AG09309 (cell line): ENCODE measurements at places on chromosomes 7 and 10.
A peak's percentile ranks its signal among the peaks of the same experiment; 100 is the strongest.

GRCh38 chr10:14477408-14477710 is 146.6 kb upstream of the FRMD4A start:
- no peak for DNase-seq

- DNase-seq, result no peak
Observed at GRCh38 chr7:85000735-85001350, 186.0 kb downstream of the SEMA3D start.

- DNase-seq, result no peak
Observed at GRCh38 chr7:33044401-33044718, 18.2 kb downstream of the NT5C3A start.

- no peak for DNase-seq
Observed at GRCh38 chr10:12042409-12042796, 206 bp downstream of the UPF2 start.

- DNase-seq, result no peak
Observed at GRCh38 chr7:155706376-155706775, 61.9 kb downstream of the RBM33 start.

DNA sequence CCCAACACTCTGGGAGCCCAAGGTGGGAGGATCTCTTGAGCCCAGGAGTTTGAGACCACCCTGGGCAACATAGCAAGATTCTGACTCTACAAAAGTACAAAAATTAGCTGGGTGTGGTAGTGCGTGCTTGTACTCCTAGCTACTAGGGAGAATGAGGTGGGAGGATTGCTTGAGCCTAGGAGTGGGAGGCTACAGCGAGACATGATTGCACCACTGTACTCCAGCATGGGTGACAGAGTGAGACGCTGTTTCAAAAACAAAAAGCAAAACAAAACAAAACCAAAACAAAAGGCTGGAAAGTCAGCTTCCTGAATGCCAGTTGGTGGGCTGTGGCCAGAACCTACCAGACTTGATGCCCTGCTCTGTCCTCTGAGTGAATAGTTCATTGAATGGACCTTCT is 242.8 kb downstream of the PHTF2 start:
- no peak for DNase-seq

DNA sequence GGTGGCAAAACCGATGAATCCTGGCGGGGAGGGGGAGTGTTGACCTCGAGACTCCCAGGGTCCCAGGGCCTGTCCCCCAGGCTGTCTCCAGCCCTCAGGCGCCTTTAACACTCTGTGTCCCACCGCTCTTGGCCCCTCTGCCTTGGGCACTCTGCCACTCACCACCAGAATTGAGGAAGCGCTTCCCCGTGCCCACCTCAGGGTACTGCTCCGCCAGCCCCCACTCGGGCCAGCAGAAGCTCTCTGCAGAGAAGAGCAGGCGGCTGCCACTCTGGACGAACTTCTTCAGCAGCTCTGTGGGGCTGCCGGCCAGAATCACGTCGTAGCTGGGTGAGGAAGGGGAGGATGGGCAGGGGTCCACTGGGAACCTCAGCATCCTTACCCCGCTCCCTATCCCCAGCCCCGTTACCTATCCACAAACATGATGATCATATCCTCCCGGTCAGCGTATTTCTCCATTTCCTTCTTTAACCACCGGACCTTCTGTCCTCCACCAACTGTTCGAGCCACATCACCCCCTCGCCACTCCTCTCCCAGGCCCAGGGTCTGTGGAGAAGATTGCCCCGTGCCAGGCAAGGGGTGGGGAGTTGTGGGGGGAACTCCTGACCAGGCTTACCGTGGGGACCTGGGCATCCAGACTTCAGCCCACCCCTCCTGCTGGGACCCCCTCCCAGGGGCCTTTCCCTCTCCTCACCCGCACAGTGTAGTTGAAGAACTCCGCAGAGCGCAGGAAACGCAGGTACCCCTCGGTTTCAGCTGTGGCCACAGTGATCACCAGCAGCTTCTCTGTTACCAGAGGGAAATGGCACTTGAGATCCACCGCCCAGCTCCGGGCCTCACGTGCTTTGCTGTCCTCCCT is 1.2 kb downstream of the PLOD3 start:
- DNase-seq, result no peak

DNA sequence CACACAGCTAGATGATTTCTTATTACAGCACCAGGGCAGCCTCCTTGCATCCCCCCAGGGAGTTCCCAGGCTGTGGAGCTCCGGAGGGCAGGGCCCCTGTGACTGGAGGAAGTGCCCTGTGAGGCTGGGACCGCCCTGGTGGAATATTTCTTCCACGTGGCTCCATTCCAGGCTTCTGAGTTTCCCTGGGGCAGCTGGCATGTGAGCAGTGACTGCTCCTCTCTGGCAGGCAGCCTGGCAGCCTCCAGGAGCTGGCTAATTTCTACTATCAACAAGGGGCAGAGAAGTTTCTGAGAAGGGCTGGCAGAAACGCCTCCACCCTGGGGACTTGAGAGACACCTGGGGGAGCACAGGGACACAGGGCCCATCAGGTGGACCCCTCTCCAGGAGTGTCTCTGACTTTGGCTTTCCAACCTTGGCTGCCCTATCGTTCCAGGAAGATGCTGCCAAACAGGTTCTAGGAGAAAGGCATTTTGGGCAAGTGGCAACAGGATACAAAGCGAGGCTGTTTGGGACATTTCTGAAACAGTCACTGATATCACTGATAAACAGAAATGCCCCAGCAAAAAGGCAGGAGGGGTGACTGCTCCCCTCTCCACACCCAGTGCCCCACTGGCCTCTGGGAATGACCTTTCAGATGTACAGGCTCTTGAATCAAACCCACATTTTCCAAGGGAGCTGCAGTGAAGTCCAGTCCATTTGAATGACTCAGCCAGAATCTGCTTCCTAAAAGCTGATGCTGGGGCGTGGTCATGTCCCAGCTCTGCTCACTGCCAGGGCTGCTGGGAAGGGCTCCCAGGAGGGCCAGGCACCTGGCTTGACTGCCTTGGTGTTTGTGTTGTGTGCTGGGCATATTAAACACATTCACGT is 16.1 kb downstream of the MYOF start:
- peak; percentile 86 for DNase-seq

DNA sequence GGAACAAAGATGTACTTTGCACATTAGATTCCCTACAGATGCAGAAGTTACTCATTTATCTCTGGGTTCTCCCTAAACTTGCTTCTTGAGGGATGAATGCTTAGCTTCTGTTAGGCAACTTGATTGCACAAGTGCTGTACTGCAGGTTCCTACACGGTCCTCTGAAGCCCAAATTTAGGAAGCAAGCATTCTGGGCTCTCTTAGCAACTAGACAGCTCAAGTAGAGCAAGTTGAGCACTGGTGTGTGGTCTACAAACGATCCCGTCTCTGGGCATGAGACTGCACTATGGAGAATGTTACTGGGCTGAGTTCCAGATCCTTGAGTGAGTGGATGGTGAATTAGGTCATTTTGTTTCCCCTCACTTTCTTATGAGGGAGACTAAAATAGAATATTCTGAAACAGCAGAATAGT is 14.3 kb downstream of the SEMA3D start:
- no peak for DNase-seq

DNA sequence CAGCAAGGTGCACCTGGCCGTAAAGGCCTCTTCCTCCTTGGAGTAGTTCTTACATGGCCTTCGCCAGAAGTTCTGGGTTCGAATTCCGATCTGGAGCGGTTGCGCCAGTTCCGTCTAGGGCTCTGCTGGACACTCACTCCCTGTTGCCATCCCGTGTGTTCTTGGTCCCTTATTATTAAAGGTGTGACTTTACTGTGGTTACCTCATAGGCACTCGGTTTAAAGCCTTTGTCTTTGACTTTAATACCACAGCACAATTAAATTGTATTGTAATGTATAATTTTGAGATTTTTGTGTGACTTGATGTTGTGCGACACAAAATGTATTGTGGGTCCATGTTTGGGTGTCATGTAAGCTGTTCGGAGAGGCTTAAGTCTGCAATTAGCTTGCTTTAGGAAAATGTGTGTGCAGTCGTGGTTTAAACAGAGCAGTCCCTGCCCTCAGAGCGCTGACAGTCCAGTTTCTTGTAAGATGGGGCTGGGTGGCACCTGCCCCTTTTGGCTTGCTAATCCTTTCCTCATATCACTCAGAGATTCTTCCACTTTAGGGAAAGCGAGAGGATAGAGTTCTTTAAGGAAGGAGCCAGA is 919 bp downstream of the INPP5F start:
- DNase-seq, result no peak

DNA sequence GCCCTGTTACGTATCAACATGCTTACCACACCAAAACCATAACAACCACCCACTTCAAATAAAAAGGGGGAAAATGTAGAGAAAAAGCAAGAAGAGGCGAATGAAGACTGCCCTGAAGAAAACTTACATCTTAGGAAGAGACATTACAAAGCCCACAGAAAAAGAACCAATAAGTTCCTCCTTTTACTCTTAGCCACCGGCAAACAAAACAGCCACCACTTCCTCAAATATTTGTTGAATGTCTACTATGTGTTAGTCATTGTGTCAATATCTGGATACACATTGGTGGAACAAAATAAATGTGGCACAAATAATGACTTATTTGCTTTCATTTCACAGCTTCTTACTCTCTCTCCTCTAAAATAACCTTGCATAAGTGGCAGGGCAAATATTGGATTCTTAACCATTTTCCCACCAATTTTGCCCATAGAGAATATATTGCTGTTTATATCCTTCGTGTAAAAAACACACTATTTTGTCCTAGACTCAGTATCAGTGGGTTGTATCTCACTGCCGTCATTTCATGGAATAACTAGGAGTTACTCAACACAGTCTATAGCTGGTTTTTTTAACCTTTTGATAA is 106.8 kb downstream of the ANK3 start:
- no peak for DNase-seq

DNA sequence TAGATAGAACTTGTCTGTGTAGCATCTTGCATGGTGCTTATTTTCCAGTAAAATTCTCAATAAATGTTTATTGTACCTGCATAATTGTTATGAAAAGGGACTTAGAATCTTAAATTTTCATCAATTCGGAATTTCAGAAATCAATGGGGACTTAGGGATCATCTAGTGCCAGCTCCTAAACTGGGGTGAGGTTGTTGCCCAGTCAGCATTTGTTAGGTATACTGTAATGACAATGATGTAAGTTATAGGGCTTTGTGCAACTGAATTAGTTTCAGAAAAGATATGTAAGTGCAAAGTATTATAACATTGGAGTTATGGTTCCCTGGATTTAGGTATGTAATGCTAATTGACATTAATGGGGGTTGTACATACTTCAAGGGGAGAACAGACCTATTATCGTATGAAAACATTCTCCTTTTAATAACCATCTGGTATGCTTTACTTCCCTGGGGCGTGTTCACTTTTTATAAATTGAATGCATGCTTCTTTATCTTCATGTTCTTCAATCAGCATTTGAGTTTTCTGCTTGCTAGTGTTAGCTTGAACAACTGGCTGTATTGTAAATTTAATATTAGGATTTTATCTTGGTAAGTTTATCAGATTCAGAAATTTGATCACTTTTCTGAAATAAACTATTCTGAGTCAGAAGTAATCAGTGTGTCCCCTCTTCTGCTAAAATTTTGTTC is 270.3 kb downstream of the BBS9 start:
- no peak for DNase-seq

- no peak for DNase-seq
Observed at GRCh38 chr10:23258516-23258915, 66.4 kb downstream of the PTF1A start.

DNA sequence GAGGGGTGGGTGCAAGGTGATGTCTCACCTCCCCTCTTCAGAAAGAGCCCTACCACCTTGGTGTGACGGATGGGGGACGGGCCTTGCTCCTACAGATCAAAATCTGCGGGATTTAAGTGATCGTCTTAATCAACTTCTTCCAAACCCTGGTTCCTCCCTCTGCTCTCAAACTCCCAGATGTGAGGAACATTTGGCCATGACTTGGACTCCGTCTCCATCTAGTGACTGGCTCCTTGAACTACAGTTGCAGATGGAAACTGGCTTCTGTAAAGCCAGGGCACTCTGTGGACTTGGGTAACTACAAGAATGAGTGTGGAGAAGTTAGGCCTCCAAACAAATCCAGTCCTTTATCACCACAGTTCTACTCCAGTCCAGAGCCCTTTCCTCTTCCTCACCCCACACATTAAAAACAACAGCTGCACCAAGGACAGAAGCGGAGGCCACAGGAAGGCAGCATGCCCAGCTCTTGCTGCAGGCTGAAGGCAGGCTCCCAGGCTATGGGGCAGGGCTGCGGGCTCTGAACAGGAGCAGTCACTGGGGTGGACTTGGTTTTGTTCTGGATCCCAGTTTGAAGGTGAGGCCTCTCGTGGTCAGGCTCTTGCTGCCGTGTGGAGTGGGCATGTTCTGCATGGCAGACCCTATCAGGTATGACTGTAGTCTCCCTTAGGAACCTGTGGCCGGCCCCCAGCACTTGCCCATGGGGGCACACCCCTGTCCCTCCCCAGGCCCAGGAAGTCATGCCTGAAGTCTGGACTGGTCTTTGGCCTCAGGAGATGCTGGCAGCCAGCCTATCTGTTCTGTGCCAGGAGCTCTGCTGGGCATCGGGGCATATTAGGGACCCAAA is 79.4 kb downstream of the VWC2 start:
- DNase-seq, result peak; percentile 8

DNA sequence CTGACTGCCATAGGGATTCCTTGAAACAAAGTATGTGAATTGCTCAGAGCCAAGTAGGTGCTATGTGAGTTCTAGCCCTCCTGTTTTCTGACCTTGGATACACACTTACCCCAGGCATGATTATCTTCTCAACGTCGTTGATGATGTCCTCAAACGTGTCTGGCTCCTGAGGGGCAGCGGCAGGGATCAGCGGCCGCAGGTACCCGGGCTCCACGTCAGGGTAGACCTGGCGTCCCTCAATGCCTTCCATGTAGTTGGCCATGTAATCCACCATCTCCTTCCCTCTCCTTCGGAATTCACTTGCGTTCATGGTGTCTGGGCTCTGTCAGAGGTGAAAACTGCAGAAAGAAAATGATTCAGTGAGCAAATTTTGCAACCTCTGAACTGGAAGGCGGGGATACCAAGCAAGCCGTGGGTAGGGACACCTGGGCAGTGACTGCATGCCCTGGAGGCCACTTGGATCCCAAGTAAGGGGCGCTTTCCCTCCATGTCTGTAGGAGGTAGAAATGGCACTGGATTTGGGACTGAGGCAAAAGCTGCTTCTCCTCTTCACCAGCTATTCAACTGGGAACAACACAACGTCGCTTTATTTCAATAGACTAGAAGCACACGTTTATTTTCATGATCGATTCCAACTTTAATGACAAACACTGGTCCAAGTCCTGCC is 21.3 kb downstream of the DDC start:
- DNase-seq, result no peak

GRCh38 chr10:5498791-5499492 is 428 bp downstream of the CALML5 start:
- DNase-seq, result no peak

DNA sequence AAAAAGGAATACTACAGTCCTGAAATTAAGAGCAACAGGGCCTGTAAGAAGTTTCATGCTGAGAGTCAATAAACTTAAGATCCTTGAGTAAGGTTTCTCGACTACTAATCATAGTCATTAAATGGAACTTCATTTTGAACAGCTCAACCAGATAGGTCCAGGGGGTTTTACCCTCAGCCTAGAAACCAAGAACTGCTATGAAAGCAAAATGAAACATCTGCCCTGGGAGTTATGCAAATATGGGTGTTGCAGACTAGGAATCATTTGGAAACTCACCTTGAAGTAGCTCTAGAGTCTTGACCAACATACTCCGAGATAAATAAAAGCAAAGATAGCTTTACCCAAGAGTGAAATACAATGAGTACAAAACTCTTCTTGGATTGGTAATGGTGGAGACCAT is 128.0 kb downstream of the HGF start:
- no peak for DNase-seq

- DNase-seq, result no peak
Observed at GRCh38 chr7:20172736-20173334, 44.3 kb downstream of the MACC1 start.
